Renal cortical epithelial cell (primary cell): ENCODE measurements at places on chromosomes 3 and 15. TPM values are rescaled to one million over a fixed set of nuclear protein-coding genes. Genes with fewer than 3 reads are reported as not detected.

PLA2G4D gene
- total RNA-seq, result not detected in 2 replicates

GRCh38 chr15:54206586-54207321 lies 228.5 kb downstream of the UNC13C start:
- no peak for DNase-seq

DNA sequence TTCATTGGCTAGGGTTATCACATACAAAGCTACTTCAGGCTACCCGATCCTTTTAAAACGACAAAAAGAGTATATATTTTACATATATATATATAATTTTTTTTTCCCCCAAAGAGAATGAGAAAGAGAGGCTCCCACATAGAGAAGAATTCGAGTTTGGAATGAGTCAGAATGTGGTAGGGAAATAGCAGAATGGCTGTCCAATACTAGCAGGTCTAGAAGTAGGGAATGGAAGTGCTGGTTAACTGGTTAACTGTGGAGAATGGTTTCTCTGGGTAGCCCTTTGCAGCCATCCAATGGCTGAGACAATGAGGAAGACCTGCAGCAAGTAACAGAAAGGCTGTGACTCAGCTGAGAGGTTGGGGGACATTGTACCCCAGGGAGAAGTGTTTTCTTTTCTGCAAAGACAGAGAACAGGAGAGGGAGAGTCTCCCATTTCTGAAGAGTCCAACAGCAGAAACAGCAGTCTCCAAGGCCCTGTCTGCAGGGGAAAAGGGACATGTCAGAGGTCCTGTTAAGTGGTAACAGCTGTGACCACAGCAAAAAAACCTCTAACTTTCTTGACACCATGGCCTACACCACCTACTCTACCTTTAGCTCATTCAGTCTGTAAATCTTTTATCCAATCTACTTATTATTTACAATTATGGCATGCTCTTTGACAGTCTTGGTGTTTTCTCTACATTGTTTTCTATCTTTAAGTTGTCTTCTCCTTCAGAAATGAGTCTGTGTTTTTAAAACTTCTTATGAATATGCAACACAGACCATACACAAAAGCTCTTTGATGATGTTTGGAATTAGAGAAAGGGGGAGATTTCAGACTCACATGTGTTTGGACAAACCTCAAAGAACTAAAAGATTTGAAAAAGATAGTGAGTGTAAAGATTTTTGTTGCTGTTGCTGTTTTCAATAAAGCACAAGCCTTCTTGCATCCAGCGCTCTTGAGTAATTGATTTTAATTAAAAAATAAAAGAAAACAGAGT lies 116.1 kb upstream of the SLC7A14 start:
- no peak for DNase-seq

FBXW12 gene
- not detected in 2 replicates for total RNA-seq

- DNase-seq, result no peak
Observed at GRCh38 chr15:101437209-101437608, 52.3 kb downstream of the PCSK6 start.

- DNase-seq, result peak; percentile 88
Observed at GRCh38 chr15:39429898-39430357, 151.0 kb upstream of the THBS1 start.
